MV-4-11 (cell line): ENCODE measurements at places on chromosomes 7 and 10.

GRCh38 chr7:44176486-44176885 is 12.8 kb downstream of the GCK start:
- DNase-seq, result no peak

GRCh38 chr7:148588168-148588567 is 2.4 kb upstream of the C7orf33 start:
- DNase-seq, result no peak

GRCh38 chr10:29546773-29547313 is 87.9 kb downstream of the SVIL start:
- DNase-seq, result no peak

DNA sequence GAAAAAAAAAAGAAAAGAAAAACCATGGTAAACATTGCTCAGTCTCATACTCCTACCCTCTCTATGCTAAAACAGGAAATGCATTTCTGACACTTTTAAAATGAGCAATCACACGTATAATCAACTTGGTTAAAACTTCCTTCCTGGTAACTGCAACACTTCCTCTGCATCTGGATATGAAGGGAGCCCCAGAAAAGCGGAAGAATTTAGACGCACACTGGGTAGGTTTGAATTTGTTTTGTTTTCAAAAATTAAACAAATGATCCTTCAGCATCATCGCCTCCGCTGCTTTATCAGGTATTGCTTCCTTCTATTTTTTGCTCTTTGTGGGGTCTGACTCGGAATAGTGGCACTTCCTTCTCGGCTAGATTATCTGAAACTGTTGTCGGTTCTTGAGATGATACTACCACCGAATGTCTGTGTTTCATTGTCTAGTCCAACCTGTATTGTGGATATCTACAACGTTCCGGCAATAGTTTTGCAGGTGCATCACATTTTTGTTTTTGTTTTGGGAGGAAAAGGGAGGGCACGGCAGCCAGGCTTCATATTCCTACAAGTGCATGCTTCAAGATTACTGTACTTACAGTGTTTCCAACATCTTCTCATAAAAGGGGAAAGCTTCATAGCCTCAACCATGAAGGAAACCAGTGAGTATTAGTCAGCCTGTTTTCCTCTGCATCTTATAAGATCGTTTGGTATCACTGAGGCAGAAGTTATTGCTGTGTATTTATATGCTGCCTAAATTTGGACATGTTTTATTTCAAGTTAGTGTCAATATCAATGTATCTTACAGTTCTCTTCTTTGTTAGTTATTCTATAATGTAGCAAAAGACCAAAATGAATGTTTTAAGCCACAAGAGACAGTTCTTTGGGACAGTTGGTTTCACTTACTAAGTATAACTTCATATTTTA is at the start of gene PIK3CG:
Gene PIK3CG, plus strand, starts transcription at position 153 of the 912 bp plus-strand sequence. CDS start 2,280 bp downstream, outside the sequence.
- DNase-seq, result peak; percentile 91

DNA sequence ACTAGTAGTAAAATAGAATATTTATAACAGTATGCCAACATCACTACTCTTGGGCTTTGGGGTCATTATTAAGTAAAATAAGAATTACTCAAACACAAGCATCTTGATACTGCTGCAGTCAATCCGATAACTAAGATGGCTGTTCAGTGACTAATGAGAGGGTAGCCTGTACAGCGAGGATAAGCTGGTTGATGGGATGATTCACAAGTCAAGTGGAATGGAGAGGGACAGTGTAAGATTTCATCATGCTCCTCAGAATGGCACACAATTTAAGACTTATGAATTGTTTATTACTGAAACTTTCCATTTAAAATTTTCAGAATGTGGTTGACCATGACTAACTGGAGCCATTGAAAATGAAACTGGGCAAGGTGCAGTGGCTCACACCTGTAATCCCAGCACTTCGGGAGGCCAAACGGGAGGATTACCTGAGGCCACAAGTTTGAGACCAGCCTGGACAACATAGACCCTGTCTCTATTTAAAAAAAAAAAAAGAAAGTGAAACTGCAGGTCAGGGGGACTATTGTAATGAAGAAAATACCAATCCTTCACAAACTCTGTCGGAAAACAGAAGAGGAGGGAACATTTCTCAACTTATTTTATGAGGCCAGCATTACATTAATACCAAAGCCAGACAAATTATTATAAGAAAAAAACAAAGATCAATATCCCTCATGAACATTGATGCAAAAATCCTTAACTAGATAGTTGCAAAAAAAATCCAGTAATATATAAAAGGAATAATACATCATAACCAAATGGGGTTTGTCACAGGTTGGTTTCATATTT is 11.2 kb downstream of the AVL9 start:
- peak; percentile 72 for DNase-seq
